ENCODE measurements at places on chromosomes 1 and 21.
A peak's percentile ranks its signal among the peaks of the same experiment; 100 is the strongest.

- no peak overlapping the region for H3K27ac ChIP-seq
- H3K4me3 ChIP-seq = no peak overlapping the region
- H3K27me3 ChIP-seq = no peaks in the 10 kb centered on the region
Measured at GRCh38 chr1:94713472-94714141, 106.5 kb upstream of the SLC44A3 start.

DNA sequence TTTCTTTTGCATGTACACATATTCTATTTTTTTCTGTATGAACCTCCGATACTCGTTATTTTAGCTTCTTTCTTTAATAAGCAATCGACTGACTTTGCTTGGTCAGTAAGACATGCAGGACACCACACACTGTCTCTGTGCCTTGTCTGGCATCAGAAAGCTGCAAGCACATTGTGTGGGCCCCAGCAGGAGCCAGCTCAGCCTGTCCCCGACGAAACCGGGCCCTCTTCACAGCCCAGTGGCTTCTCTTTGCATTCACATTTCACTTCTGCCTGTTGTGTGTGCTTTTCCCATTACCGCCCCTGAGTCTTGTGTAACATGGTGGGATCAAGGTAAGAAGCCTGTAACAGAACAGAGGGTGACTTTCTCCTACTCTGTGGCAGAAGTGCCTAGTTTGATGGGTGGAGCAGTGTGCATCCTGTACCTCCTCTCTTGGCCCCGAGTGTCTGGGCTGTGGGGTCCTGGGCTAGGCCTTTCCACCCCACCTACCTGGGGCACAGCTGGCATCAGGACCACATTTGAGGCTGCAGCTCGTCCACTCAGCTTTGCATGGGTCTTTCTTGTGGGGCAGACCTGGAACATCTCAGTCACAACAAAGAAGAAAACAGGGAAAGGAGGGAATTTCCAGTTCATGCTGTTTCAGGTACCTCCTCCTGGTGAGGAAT lies 118.9 kb upstream of the COL6A1 start:
- H3K4me3 ChIP-seq = no peak overlapping the region
- DNase-seq = no peak
- H3K27ac ChIP-seq = no peak overlapping the region

DNA sequence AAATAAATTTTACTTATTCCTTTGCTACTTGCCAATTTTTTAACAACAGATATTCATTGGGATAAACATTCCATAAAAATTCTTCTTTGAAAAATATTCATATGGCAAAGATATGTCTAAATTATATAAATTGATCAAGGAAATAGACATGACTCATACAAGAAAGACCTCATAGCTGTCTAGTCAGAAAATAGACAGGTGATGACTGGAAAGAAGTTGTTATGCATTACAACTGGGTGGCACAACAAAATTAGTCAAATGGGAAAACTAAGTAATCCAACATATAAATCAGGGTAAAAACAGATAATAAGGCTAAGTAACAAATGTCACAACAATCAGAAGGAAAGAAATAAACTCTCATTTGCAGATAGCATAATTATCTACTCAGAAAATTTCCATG lies 92.0 kb downstream of the USH2A start:
- DNase-seq = no peak
- no peak overlapping the region for H3K4me3 ChIP-seq
- H3K36me3 ChIP-seq = no peaks in the 10 kb centered on the region
- no peaks in the 10 kb centered on the region for H3K4me1 ChIP-seq
- H3K27me3 ChIP-seq = no peaks in the 10 kb centered on the region

GRCh38 chr1:117179471-117179870 lies 31.3 kb downstream of the VTCN1 start:
- H3K27me3 ChIP-seq = no peaks in the 10 kb centered on the region
- H3K4me3 ChIP-seq = no peak overlapping the region
- no peaks in the 10 kb centered on the region for H3K36me3 ChIP-seq
- H3K4me1 ChIP-seq = no peaks in the 10 kb centered on the region
- no peak overlapping the region for H3K27ac ChIP-seq

GRCh38 chr1:23400324-23401114 lies 24.0 kb downstream of the TCEA3 start:
- no peak overlapping the region for H3K4me3 ChIP-seq
- no peak for DNase-seq
- no peaks in the 10 kb centered on the region for H3K36me3 ChIP-seq
- no peak overlapping the region for H3K27ac ChIP-seq
- H3K4me1 ChIP-seq = peaks cover 5% of the 10 kb centered on the region
- no peaks in the 10 kb centered on the region for H3K27me3 ChIP-seq

- H3K4me3 ChIP-seq = peak overlapping the region; percentile 87
- H3K27me3 ChIP-seq = no peaks in the 10 kb centered on the region
- peaks cover 8% of the 10 kb centered on the region for H3K36me3 ChIP-seq
- peak overlapping the region; percentile 93 for H3K27ac ChIP-seq
Measured at GRCh38 chr1:30756545-30757351, 826 bp downstream of the LAPTM5 start.

DNA sequence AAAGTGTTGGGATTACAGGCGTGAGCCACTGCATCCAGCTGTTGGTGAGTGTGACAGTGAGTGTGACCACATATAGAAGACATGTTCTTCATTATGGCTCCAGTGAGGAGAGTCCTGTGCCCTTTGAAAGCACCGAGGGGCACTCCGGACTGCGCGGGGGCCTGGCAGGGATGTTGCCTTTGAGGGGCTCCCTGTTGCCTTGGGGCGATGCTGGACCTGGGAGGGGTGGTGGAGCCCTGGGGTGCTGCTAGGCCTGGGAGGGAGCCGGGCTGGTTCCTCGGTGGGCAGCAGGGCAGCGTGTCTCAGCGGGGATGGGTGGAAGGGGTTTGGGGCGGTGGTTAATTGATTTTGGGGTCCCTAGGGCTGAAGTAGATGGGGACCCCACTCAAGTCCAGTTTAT lies 25.5 kb downstream of the CFAP74 start:
- H3K4me1 ChIP-seq = no peaks in the 10 kb centered on the region
- H3K4me3 ChIP-seq = no peak overlapping the region
- no peaks in the 10 kb centered on the region for H3K36me3 ChIP-seq

GRCh38 chr1:69121723-69122122 lies 446.0 kb upstream of the LRRC7 start:
- no peaks in the 10 kb centered on the region for H3K27me3 ChIP-seq
- no peak for DNase-seq
- H3K27ac ChIP-seq = no peak overlapping the region
- no peaks in the 10 kb centered on the region for H3K4me1 ChIP-seq
- H3K4me3 ChIP-seq = no peak overlapping the region
- H3K36me3 ChIP-seq = no peaks in the 10 kb centered on the region

GRCh38 chr1:34455121-34455520 lies 278.4 kb downstream of the C1orf94 start:
- no peak overlapping the region for H3K4me3 ChIP-seq
- no peaks in the 10 kb centered on the region for H3K4me1 ChIP-seq
- H3K27ac ChIP-seq = no peak overlapping the region
- no peak for DNase-seq

GRCh38 chr1:6507037-6507428 lies 15.6 kb upstream of the PLEKHG5 start:
- H3K27ac ChIP-seq = no peak overlapping the region
- no peak for DNase-seq
- peaks cover 15% of the 10 kb centered on the region for H3K27me3 ChIP-seq

DNA sequence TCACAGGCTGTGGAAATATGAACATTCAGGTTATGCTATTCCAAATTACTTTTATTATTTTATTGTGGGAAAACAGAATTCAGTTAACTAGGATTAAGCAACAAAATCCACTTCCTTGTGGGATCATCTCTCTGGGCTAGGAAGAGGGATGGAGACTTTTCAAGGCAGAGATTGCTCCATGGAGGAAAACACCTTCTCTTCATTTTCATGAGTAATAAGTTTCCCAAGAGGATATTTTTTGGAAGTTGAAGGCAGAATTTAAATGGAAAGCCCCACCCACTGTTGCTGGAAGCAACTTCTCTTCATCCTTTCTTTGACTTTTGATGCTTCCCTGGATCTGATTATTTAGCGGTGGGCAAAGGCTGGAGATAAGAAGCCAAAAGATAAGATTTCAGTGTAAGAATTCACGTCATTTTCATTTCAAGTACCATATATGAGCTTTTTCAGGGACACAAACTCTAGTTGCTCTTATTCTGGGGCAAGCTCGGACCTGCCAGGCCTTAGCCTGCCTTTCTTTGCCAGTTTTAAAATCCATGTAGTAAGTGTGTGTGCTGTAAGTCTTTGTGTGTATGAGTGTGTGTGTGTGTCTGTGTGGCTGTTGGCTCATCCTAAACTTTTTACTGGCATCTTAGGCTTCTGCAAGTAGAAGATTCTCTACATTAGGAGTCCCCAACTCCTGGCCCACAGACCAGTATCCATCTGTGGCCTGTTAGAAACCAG lies 11.7 kb upstream of the IL24 start:
- H3K27ac ChIP-seq = no peak overlapping the region
- no peak overlapping the region for H3K4me3 ChIP-seq
- H3K4me1 ChIP-seq = peaks cover 6% of the 10 kb centered on the region
- no peak for DNase-seq
- no peaks in the 10 kb centered on the region for H3K27me3 ChIP-seq
- H3K36me3 ChIP-seq = no peaks in the 10 kb centered on the region

DNA sequence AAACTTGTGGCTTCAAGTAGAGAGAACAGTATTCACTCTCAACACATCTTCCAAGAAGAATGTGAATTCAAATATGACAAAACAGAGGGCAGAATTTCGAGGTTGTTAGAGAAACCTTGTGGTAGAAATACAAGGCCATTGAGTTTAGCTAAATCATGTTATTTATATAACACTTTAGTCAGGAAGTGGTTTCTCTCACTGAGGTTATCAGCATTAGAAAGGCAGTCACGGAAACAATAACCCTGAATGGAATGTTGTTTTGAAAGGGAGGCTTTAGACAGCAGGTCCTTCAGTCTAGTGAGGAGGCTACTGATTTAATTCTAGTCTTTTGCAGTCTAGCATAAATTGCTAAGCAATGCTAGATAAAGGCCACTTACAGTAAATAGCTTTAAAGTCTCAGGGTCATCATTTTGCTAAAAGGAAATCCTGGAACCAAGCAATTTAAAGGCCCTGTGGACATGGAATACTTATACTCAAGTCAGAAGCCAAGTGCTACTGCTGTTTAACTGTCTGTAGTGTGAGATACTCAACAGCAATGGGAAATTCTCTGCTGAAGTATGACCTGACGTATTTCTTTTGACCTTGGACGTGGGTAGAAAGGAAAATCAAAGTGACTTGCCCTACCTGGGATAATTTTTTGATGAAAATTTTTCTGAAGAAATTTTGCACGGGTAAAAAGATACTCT lies 89.0 kb upstream of the CHODL start:
- no peak overlapping the region for H3K27ac ChIP-seq
- peak; percentile 2 for DNase-seq
- no peaks in the 10 kb centered on the region for H3K4me1 ChIP-seq
- no peaks in the 10 kb centered on the region for H3K27me3 ChIP-seq
- H3K4me3 ChIP-seq = no peak overlapping the region

- H3K4me1 ChIP-seq = peaks cover 6% of the 10 kb centered on the region
- H3K27ac ChIP-seq = no peak overlapping the region
- H3K4me3 ChIP-seq = no peak overlapping the region
- no peaks in the 10 kb centered on the region for H3K27me3 ChIP-seq
- no peak for DNase-seq
- no peaks in the 10 kb centered on the region for H3K36me3 ChIP-seq
Measured at GRCh38 chr1:67211589-67212563, 45.6 kb downstream of the IL23R start.

DNA sequence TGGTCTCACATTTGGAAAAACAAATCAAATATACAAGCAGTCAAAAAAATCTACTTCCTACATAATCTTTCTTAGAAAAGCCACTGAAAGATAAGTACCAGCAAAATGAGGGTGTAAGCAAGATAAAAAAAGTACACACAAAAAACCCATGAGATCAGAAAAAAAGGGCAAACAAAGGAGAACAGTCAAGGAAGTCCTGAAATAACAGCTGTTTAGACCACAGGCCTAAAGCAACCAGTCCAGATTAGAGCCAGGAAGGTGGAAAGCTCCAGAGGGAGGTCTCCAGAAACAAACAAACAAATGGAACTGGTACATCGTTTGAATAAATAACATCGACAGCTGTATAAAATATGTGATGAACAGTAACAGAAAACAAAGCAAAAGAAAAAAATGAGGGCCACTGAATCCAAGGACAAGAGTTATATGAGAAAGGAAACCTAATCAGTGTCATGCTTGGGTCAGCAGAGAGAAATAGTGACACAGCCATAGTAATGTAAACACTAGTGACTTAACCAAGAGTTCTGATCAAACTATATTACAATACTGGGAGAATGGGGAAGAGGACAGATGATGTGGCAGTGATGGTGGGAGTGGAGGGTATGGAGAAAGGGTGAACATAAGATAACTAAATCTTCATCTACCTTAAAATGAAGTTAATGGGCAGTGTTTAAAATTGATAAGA lies 67.5 kb downstream of the NVL start:
- H3K4me1 ChIP-seq = no peaks in the 10 kb centered on the region
- H3K36me3 ChIP-seq = peaks cover 15% of the 10 kb centered on the region
- no peak for DNase-seq
- no peaks in the 10 kb centered on the region for H3K27me3 ChIP-seq
- H3K4me3 ChIP-seq = no peak overlapping the region

- H3K4me3 ChIP-seq = no peak overlapping the region
- DNase-seq = no peak
- no peaks in the 10 kb centered on the region for H3K4me1 ChIP-seq
- H3K36me3 ChIP-seq = no peaks in the 10 kb centered on the region
Measured at GRCh38 chr1:59997479-59998115, 71.0 kb upstream of the CYP2J2 start.

- no peak for DNase-seq
- no peak overlapping the region for H3K4me3 ChIP-seq
- H3K36me3 ChIP-seq = no peaks in the 10 kb centered on the region
- H3K27me3 ChIP-seq = no peaks in the 10 kb centered on the region
- peaks cover 67% of the 10 kb centered on the region for H3K4me1 ChIP-seq
Measured at GRCh38 chr1:202165942-202166843, 5.8 kb upstream of the PTPN7 start.

DNA sequence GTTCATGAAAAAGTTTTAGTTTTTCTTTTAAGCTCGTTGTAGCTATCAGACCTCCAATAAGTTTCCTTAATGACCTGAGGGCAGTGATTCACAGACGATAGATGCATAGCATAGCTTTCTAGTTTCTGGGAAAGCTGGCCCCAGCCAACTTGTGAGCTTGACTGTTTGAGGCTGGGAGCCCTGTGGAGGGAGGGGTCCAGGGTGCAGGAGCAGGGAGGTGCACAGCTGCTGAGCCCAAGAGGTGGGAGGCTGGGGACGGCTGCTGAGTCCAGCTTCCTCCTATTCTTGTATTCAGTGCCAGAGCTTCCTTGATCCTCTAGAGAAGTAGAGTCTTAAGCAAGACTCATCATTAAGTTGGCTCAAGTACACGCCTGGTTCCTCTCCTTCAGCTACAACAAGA lies 11.0 kb upstream of the AVPR1B start:
- no peaks in the 10 kb centered on the region for H3K36me3 ChIP-seq
- H3K27me3 ChIP-seq = peaks cover 2% of the 10 kb centered on the region
- no peak for DNase-seq
- no peaks in the 10 kb centered on the region for H3K4me1 ChIP-seq
- H3K4me3 ChIP-seq = no peak overlapping the region

DNA sequence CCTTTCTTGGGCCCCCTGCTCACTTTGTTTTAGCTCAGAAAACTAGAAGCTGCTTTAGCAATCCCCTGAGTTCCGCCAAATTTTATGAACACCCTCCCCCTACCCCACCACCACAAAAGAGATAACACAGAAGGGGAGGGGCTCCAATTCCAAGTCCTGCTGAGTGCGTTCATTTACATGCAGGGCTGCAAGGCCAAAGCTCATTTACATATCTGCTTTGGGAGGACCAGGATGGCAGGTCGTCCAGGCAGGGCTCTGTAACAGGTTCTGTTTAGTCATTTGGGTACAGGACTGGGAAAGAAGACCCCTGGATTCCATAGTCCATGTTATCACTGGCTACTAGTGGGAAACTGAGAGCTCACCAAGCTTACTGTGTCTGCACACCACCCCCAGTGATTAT lies 35.9 kb upstream of the KIF21B start:
- H3K27ac ChIP-seq = no peak overlapping the region
- peaks cover 7% of the 10 kb centered on the region for H3K27me3 ChIP-seq
- no peaks in the 10 kb centered on the region for H3K36me3 ChIP-seq
- DNase-seq = no peak
- H3K4me1 ChIP-seq = peaks cover 2% of the 10 kb centered on the region
